ENCODE measurements at places on chromosomes 16 and 17.

DNA sequence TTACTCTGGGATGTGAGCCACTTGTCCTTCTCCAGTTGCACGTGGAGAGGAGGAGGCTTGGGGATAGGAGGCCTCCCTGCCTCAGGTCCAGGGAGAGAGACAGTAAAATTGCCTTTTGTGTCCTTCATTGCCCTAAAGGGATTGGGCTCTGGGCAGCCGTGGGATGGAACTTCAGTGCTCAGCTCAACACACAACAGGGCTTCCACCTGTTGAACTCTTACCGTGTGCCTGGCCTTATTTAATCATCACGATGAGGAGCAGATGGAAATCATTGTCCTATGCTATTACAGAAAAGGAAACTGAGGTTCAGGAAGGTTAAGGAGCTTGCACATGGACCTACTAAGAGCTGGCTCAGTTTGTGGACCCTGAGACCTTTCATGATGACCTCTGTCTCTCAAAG is 92.4 kb upstream of the CDC42EP4 start:
- DNase-seq, result no peak

DNA sequence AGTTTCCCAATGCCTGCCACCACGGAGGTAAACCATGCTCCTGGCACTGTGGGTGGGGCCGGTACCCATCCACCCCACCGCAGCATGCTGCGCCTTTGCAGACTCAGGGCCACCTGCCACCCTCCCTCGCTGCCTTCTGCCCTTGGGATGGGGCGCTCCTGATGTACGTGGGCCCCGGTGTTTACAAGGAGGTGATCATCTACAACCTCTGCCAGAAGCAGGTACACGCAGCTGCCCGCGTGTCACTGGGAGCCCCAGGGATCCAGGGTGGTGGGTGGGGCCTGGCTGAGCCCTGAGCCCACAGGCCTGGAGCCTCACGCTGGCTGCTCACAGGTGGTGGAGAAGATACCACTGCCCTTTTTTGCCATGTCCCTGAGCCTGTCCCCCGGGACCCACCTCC is 1.4 kb upstream of the RHOT2 start:
- DNase-seq, result no peak

DNA sequence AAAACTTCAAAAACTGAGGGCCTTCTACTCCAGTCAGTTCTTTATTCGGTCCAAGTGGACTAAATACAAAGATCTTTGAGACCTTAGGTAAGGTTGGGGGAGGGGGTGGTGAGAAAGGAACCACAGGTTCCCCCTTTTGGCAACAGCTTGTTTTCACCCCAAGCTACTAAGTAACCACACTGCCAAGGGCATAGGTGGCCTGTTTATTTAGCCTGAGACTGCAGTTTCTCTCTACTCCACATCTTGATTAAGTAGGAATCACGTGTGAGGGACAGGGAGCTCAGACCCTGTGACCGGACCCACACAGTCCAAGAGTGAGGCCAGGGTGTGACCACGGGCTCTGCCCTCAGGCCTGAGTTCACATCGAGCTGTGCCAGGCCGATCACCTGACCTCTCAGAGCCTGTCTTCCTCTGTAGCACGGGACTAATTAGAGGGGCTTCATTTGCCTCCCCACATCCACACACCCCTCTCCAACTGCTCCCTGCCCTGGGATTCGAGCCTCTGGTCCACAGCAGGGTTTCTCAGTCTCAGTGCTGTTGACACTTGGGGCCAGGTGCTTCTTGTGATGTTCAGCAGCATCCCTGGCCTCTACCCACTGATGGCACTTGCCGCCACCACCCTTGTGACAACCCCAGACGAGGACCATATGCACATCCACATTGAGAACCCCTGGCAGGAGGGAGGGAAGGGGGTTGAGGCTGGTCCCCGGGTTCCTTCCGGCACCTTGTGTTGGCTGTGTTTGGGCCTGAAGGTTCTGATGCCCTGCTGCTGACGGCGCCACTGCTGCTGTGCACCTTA is 17.8 kb downstream of the ST6GALNAC2 start:
- no peak for DNase-seq

GRCh38 chr17:31854672-31855071 is 4.4 kb downstream of the COPRS start:
- no peak for DNase-seq

- DNase-seq, result no peak
These were observed 30.1 kb downstream of the ARHGAP17 start for GRCh38 chr16:24984903-24985675.

GRCh38 chr16:54652201-54652770 is 278.4 kb upstream of the IRX5 start:
- DNase-seq, result no peak

GRCh38 chr17:78170692-78171590 is 2.6 kb downstream of the SYNGR2 start:
- peak; percentile 82 for DNase-seq

- no peak for DNase-seq
These were observed 29.8 kb downstream of the SLC47A2 start for GRCh38 chr17:19686400-19687090.

DNA sequence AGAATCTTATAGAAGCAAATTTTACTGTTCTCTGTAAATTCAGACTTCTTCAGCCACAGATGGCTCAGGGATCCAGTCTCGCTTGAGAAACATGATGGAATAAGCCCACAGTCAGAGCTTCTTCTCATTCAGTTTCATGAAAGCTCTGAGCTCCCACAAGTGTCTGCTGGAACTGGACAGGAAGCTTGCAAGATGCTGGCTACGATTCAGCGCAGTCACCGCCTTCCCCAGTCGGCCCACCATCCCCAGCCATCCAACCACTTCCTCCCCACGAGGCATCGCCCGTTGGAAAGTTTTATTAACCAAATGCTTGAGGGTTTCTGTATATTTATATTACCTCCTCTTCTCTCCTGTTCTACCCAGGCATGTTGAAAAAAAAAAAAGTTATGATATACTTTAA is 171.7 kb downstream of the ZFHX3 start:
- DNase-seq, result peak; percentile 35

DNA sequence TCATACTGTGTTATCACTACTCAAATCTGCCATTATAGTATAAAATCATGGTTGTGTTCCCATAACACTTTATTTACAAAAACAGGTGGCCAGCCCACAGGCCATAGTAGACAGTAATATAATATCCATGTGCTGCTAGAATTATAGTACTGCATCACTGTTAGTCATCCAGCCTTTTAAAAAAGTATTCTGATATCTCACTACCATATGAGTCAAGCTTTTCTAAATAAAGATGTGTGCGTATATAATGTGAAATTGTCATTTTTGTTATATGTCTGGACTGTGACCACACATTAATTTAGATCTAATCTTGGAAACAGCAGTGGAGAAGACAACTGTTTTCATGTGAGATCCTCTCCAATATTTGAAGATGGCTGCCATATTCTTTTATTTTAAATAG is 1049.1 kb upstream of the GOT2 start:
- no peak for DNase-seq

GRCh38 chr17:67707442-67707841 is 10.3 kb upstream of the NOL11 start:
- DNase-seq, result no peak

- no peak for DNase-seq
These were observed 33.3 kb upstream of the MGAT5B start for GRCh38 chr17:76834870-76835269.

DNA sequence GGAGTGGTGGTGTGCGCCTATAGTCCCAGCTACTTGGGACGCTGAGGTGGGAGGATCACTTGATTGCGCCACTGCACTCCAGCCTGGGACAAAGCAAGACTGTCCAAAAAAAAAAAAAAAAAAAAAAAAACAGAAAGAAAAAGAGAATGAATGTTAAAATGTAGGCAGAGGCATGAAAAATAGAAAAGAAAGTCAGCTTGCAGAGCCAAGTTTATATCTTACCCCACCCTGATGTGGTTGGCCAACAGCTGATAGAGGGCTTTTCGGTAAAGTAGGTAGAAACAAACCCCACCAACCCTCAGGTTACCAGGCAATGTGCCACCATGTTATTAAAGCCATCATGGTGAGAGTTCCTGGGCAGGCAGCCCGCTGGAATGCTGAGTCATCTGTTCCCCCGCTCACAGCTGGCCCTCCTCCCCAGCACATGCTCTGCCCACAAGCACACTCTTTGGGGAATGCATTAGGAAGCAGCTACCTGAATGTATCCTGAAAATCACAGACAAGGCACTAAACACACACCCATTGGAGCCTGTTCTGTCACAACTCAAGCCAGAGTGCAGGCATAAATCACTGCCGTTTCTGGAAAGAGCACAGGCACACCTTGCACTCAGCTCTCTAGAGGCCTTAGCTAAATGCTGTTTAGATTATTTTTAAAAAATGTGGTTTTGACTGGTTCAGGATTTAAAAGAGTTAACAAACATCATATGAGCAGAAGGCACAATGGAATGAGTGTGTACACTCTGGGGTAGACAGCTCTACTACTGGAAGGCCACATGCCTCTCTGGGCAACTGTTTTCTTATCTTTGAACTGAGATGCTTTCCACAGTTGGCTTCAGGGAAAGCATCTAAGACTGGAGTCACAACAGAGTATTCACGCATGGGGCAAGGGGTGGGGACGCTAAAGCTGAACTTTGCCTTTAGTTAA is 128.5 kb downstream of the PARN start:
- DNase-seq, result peak; percentile 90

- no peak for DNase-seq
These were observed 24.9 kb downstream of the TOM1L2 start for GRCh38 chr17:17947309-17947708.

GRCh38 chr17:7744416-7744815 is 26.9 kb downstream of the DNAH2 start:
- no peak for DNase-seq

DNA sequence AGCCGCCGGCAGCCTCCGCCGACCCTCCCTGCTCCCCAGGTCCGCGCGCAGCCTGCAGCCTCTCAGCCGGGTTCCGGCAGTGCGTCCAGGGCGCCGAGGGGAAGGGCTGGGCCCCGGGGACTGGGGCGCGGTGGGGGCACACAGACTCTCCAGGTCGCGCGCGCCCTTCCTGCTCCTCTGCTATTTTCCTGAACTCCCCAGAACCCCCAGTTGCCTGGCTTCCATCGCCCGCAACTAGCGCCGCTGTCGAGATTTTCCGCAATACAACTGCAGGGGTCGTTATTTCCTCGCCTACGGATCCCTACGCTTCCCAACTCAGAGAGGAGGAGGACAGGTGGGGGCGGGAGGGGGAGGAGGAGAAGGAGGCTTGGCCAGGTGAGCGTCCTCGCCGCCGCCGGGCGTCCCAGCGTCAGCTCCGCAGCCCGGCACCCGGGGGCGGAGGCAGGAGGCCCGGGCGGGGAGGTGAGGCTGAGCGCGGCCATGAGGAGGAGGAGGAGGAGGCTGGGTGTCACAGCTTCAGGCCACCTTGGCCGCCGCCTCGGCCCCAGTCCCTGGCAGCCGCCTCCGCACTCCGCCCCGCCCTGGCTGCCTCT is at the start of gene CA10:
TSS of gene CA10 (minus strand) at position 265 of the 593 bp plus-strand sequence.
- DNase-seq, result peak; percentile 19

DNA sequence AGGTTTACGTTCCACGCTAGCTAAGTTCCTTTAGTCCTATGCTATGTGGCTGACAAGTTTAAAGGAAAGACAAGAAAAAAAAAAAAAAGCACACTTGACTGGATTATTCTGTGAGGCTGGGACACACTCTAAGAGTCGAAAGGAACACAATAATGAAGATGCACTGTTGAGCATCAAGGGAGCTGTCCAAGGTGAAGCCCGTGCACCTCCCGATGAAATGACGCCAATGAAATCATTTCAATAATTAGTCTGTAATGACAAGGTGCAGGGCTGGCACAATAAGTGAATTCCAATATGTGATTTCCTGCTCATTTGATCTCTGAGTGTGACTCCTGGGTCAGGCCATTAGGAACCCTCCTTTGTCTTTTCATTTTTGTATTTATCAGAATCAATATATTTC is 232.9 kb downstream of the CDH13 start:
- DNase-seq, result no peak

GRCh38 chr17:72631949-72632684 is 460.4 kb downstream of the SLC39A11 start:
- DNase-seq, result no peak

DNA sequence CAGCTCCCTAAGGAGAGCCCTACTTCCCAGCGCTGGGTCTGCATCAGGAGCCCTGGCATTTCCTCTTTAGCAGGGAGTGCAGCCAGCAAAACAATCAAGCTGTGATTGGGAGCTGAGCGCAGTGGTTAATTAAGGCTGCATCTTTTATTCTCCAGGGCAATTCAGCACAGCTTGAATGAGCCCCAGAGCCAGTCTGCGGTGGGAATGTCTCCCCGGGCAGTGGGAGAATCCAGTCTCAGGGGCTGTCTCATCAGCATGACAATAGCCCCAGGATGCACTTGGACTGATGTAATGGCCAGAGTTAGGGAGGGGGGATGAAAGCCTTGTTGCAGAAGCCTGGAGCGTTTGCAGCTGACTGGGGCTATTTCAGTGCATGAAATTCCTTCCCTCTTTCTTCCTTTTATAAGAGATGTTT is 292.6 kb upstream of the SOX9 start:
- DNase-seq, result no peak

DNA sequence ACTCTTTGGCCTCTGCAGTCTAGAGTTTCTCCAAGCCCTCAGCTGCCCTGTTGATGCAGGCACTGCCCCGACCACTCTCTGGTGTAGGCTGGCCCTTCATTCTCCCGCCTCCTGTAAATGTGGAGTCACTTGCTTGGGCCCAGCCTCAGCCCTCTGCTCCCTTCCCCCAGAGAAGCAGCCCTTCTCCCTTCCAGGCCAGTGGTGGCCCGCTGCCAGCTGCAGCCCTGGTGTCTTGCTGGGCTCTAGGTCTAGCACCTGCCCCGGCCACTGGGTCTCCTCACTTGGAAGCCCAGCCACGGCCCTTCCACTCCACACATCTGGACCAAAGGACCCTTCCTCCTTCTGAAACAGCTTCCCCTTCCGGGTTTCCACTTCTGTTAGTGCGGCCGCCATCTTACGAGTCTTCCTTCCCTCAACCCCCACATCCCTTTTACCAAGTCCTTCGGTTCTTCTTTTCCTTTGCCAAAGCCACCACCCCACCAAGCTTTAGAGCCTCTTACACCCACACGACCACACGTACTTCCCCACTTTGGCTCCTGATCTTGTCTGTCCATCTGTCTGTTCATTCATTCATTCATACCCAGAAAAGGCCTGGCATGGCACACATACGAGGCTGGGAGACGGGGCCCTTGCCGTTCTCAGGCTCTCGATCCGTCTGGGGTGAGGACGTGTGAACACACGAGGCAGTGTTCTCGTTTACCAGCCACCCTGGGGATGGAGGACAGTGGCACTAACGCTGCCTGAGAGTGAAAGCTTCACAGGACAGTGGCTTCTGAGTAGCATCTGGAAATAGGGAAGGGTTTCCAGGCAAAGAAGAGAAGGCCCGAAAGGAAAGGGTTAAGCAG is 68.0 kb downstream of the ABR start:
- DNase-seq, result no peak

DNA sequence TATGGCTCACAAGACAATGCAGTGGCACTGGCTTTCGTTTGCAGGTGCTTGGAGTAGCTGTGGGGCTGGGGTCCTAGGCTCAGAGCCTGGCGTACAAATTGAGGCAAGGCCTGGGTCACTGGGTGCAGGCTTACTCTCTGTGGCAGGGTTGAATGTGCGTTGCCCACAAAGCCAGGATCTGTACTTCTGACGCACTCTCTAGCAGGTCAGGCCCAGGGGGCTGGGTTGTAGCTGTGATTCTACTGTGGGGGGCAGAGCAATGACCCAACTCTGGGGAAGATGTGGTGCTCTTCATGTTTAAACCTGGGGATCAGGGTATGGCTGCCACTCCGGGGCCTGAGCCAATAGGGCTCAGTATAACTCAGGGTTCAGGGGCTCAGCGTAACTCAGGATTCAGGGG is 6.4 kb upstream of the PRSS21 start:
- peak; percentile 24 for DNase-seq

Data from pancreas (tissue), 10 donors.